ENCODE measurements at places on chromosomes 13 and 19.
A peak's percentile ranks its signal among the peaks of the same experiment; 100 is the strongest.

GRCh38 chr13:80873589-80873988, 532.7 kb upstream of the SPRY2 start:
- no peak for DNase-seq

GRCh38 chr13:98778749-98779148, 26.3 kb upstream of the SLC15A1 start:
- no peak for DNase-seq

DNA sequence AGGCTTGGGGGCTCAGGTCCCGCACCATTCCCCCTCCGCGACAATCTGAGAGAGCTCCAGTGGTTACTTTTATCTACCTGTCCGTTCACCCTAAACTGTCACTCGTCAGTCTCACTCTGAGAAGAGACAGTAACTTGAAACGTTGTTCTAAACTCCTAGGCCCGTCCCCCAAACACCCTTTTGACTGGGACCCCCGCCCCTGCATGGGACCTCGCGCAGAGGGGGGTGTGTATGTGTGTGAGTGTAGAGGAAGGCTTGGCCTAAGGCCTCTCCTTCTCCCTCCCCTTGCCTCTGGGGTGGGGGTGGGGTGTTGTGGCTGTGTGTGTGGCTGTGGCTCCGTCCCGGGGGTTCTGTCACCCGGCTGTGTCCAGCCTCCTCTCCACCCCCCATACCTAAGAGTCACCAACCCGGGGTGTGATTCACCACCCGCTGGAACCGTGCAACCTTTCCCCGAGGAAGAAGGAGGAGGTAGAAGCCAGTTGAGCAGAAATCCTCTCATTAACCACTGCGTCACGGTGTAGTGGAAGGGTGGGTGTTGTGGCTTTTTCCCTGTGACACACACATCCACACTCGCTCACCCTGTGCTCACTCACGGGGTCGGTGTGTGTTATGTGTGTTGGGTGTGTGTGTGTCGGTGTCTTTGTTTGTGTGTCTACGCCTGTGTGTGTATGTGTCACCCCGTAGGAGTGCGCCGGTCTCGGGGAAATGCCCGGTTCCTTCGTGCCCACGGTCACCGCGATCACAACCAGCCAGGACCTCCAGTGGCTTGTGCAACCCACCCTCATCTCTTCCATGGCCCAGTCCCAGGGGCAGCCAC, 2.4 kb downstream of the FOSB start:
- no peak for DNase-seq

DNA sequence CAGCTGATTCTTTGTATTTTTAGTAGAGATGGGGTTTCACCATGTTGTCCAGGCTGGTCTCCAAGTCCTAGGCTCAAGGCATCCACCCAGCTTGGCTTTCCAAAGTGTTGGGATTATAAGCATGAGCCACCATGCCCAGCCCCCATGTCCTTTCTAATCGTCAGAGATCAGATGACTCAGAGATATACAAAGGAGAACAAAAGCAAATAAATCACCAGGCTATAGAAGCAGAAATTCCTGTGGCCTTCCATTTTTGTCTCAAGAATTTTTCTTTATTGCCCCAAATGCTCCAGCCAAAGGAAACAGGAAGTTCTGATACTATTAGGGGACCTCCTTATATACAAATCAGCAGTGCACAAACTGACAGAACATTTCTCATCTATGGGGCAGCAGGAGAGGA, 207.8 kb downstream of the RFC3 start:
- DNase-seq = no peak

DNA sequence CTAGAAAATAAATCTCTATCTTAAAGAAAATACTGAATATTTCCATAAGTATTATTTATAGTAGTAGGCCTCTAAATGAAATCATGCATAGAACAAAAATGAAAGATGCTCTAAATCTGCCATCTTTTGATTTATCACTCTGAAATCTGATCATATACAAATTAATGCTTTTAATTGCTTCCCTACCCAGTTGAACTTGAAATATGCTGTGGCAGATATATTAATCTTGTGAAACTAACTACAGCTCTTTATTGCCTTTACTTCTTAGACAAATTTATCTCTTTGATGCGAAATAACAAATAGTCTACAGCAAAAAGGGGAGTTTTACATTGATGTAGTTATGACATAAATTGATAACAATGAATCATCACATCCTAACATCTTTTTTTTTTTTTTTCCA, 510.7 kb upstream of the SLITRK6 start:
- no peak for DNase-seq

GRCh38 chr13:33840402-33840801, 22.5 kb downstream of the RFC3 start:
- DNase-seq = no peak

DNA sequence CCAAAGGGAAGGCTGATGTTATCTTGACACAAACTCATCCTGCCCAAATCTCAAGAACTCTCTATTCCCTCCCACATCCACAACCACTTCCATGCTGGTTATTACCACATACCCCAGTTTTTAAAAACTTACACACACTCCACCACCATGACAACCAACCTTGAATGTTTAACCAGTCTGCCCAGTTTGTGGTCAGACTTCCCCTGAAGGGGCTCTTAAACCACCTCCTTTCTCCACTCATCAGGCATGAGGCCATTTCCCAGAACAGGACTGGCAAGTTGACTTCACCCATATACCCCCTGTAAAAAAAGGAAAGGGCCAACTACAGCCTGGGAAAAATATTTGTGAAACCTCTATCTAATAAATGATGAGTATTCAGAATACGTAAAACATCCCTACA, 12.4 kb upstream of the ZSCAN4 start:
- no peak for DNase-seq

DNA sequence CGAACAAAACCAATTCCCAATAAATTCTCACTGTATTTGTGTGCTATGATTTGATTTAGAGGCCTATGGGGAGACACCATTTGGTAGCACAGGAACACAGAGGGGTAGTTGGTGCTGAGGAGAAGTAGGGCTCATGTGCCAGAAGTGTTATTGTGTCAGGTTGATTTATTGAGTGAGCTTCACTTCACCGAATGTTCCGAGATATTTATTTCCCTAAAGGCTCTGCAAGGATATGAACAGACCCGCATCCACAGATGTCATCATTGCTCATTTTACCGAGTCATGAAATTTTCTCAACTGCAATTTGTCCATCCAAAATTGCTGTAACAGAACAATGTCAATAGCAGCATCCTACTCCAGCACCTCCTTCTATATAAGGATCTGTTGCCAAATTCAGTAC, 69.5 kb downstream of the DACH1 start:
- DNase-seq = no peak

DNA sequence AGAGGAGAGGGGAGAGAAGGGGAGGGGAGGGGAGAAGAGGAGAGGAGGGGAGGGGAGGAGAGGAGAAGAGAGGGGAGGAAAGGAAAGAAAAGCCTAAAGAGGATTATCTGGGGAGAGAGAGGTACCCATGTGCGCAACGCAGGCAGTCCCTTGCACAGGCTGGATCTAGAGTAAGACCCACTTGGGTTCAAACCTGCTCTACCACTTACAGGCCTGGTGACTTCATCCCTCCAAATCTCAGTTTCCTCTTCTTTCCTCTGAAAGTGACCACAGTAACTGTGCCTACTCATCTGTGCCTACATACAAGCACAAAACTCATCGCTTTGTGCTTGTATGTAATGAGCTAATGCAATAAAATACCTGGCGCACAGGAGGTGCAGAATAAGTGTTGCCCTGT, 732 bp upstream of the MAP1S start:
- no peak for DNase-seq

GRCh38 chr13:106528718-106529414, 6.6 kb downstream of the EFNB2 start:
- DNase-seq = no peak

DNA sequence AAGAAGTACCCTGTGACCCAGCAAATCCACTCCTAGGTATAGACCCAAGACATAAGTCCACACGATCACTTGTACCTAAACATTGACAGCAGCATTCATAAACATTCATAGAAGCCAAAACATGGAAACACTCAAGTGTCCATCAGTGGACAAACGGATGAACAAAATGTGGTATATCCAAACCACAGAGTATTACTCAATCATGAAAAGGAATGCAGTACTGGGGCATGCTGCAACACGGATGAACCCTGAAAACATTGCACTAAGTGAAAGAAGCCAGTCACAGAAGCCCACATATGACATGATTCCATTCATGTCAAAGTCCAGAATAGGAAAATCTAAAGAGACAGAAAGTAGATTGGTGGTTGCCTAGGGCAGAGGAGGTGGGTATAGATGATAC, 22.8 kb upstream of the CCNE1 start:
- DNase-seq = no peak

GRCh38 chr19:7230826-7231225, 63.4 kb downstream of the INSR start:
- DNase-seq = no peak

GRCh38 chr13:52112591-52112990, 16.3 kb downstream of the NEK5 start:
- no peak for DNase-seq

DNA sequence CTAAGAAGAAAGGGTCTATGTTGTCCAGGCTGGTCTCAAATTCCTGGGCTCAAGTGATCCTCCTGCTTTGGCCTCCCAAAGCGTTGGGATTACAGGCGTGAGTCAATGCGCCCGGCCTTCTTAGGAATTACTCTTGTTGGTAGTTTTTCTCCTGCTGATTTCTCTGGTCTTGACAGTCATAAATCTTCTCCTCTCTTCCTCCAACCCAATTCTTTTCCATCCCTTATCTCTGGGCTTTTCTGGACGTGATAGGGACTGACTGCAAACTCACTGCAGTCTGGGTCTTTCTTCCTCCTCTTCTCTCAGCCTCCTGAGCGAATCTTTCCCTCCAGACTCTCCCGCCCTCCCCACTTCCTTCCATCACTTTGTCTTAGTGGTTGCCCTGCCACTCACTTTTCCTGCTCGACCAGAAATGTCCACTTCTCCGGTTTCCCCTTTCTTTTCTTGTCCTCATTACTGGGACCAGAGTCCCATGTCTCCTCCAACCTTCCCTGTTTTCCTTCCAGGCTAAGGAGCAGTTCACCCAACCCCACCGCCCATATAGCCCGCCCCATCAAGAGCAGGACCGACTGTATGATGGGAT, 21.9 kb upstream of the TIMM44 start:
- no peak for DNase-seq

GRCh38 chr19:7397687-7398086, 49.0 kb downstream of the ARHGEF18 start:
- DNase-seq = no peak

- DNase-seq = no peak
These were observed 42.1 kb upstream of the GAS6 start for GRCh38 chr13:113905942-113906341.

- DNase-seq = no peak
These were observed 14.6 kb downstream of the YIPF2 start for GRCh38 chr19:10913716-10914340.

DNA sequence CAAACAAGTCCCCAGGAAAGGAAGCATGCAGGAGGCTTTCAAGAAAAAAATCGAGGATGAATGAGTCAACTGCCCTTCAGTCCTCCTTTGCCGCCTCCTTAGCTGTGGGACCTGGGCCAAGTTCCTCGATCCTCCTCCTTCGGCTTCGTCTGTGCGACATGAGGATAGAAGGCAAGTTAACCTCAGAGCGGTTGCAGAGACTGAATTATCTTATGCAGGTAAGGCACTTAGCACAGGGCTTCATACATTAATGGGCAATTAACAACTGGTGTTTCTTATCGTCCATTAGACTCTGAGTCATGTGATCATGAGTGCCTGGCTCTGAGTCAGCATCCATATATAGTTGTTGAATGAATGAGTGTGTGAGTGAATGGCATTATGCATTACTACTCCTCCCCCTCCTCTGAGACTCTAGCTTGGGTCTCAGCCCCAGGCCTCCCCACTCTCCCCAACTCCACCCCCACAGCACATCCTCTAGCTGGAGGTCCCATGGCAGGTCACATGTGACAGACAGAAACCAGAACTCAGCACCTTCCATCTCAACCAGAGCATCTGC, 1.6 kb upstream of the TTC9B start:
- DNase-seq = no peak

DNA sequence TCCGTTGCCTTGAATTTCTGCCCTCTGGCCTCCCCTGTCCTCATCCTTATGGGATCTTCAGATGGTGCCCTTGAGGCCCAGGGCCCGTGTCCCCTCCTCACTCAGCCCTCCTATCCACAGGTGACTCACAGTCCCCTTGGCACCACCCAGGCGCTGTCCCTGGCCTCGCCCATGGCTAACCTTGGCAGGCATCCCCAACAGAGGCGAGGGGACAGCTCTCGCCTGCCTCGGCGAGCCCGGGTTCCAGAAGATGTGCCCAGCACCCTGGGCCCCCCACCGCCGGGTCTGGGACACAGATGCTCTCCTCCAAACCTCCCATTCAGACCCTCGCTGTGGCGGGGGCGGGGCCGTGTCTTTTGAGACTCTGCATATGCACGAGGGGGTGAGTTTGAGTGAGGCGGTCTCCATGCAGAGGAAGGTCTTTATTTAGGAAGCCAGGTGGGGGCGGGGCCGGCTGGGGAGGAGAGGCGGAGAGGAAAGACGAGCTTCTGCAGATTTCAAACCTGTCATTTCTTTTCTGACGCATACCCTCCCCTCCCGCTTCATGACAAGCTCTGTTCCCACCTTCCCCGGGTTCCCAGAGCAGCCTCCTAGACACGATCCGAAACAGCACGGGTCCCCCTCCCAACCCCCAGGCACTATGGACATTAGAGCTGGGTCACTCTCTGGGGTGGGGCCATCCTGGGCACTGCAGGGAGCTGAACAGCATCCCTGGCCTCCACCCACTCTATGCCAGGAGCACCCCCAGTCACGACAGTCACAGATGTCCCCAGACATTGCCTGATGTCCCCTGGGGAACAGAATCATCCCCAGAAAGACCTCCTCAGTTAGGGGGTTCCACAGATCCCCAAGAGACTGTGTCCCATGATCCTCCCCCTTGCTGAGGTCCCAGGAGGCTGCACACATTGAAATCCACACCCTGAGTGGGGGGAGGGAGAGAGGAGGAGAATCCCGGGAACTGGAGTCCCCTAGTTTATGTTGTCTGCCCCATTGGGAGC, 48.5 kb downstream of the GNG7 start:
- DNase-seq = peak; percentile 18

GRCh38 chr13:93818345-93818744, 591.7 kb downstream of the GPC6 start:
- DNase-seq = no peak

DNA sequence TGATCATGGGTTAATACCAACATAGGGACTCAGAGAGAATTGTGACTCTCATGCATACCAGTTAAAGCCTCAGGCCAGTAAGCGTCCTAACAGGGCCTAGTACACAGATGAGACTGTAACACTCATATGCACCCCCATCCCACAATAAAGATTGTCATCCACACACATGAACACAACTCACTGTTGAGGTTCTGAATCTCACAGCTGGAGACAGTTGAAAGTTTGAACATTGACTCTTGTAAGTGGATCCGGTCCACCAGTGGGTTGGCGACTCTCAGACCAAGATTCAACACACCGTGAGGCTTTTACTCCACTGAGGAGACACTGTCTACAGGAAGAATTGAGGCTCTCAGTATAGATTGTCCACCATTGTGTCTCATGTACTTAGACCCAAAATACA, 88.1 kb downstream of the ZNF429 start:
- no peak for DNase-seq

GRCh38 chr19:47509170-47509847, 5.6 kb downstream of the NAPA start:
- DNase-seq = no peak

GRCh38 chr13:97953376-97953970, at the start of gene IPO5:
Gene IPO5 (plus strand): TSS chr13:97953675. CDS start chr13:97976697, 23,022 bp downstream.
- no peak for DNase-seq

Measured in NT2/D1 (cell line).